Stimulated activated naive B cell treated with anti-CD40 and anti-IgM and Interleukin-4, amounts not matched to agents 10 μg/mL and 1 μg/mL and 100 μg/mL, for 72 hours (primary cell): ENCODE measurements at places on chromosomes 1 and 21.
A peak's percentile ranks its signal among the peaks of the same experiment; 100 is the strongest.

- H3K27ac ChIP-seq, result no peak overlapping the region
- DNase-seq, result no peak
- no peaks in the 10 kb centered on the region for H3K36me3 ChIP-seq
- H3K4me1 ChIP-seq, result peaks cover 7% of the 10 kb centered on the region
- no peak overlapping the region for H3K4me3 ChIP-seq
Measured at GRCh38 chr1:13585612-13585991, 2.0 kb downstream of the PDPN start.

GRCh38 chr1:18429654-18430053 is 51.1 kb upstream of the KLHDC7A start:
- no peaks in the 10 kb centered on the region for H3K4me1 ChIP-seq
- peaks cover 19% of the 10 kb centered on the region for H3K27me3 ChIP-seq
- H3K27ac ChIP-seq, result no peak overlapping the region
- H3K4me3 ChIP-seq, result no peak overlapping the region

- peak overlapping the region; percentile 92 for H3K27ac ChIP-seq
- DNase-seq, result no peak
- peaks cover 5% of the 10 kb centered on the region for H3K36me3 ChIP-seq
- H3K27me3 ChIP-seq, result no peaks in the 10 kb centered on the region
- H3K4me3 ChIP-seq, result no peak overlapping the region
Measured at GRCh38 chr1:116737855-116738321, 16.3 kb upstream of the CD2 start.

- H3K27ac ChIP-seq, result peak overlapping the region; percentile 6
- no peak overlapping the region for H3K4me3 ChIP-seq
- peaks cover 4% of the 10 kb centered on the region for H3K4me1 ChIP-seq
- H3K27me3 ChIP-seq, result no peaks in the 10 kb centered on the region
- no peak for DNase-seq
Measured at GRCh38 chr1:157678721-157679120, 21.8 kb downstream of the FCRL3 start.

DNA sequence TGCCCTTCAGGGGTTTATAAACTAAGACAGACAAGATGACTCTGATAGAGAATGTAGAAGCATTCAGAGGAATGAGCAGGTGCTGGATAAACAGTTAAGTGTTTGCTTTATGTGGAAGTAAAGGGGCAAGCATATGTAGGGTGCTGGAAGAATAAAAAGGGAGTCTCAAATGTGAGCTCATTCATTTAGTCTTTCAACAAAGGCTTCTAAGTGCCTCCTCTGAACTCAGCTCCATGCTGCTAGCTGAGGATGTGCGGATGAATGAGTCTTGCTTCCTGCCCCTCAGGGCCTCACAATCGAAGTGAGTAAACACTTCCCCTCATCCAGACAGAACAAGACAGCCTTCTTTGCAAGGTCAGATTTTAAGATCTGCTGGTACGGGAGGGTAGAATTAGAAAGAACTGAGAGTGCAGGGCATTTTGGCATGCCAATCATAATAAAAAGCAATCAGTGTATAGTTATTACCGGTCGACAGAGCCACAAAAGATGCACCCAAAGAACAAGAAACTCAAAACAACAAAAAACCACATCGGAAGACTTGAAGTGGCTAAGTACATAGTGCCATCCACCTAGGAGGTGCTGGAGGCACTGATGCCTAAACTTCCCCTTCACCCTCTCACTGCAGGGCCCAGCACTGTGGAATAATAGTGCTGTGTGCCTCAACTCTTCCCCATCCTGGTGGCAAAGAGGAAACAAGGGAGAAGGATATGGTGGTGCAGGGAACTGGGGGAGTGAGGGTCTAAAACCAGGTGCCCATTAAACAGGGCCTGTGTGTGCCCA is 69.8 kb downstream of the TNR start:
- peaks cover 27% of the 10 kb centered on the region for H3K4me1 ChIP-seq
- H3K36me3 ChIP-seq, result no peaks in the 10 kb centered on the region
- H3K27ac ChIP-seq, result no peak overlapping the region
- peak overlapping the region; percentile 29 for H3K4me3 ChIP-seq

GRCh38 chr1:14952626-14953314 is 200.8 kb upstream of the TMEM51 start:
- H3K4me1 ChIP-seq, result no peaks in the 10 kb centered on the region
- DNase-seq, result no peak
- no peak overlapping the region for H3K27ac ChIP-seq
- no peak overlapping the region for H3K4me3 ChIP-seq
- H3K36me3 ChIP-seq, result no peaks in the 10 kb centered on the region

DNA sequence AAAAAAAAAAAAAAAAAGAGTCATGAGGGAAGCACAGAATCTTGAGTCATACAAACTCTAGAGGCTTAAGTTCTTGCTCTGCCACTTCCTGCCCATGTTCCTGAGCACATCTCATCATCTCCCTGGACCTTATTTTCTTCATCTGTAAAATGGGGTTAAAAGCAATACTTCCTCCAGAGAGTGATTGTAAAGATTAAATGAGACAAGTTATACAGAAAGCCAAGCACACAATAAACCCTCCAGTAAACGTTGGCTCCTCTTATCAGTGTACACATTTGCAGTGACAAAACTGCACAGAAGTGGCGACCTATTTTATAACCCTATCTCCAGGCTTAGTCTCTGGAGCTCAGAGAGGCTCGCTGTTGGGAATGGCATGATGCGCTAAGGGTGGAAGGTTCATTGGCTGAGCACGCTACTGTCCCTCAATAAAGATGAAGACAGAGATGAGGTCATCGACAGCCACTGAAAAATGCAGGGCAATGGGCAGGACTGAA is 82.1 kb downstream of the RRAGC start:
- no peak overlapping the region for H3K27ac ChIP-seq
- peaks cover 15% of the 10 kb centered on the region for H3K27me3 ChIP-seq
- no peak overlapping the region for H3K4me3 ChIP-seq
